ENCODE measurements at places on chromosomes 6 and 20.

DNA sequence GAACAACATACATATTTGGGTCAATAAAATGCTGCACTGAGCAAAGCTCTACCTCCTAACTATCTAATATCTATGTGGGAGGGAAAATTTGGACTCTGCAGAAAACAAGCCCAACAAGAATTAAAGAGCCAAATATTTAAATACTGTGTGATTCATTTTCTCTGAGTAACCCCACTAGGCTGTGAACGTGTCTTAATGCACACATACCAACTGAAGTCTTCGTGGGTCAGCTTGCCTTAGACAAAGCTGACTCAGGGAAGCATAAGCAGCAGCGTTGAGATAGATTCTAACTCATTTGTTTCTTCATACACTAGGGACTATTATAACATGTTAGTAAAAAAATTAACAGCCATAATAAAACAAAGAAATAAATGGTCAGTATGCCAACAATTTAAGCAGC lies 114.3 kb downstream of the GJA1 start:
- no peak for DNase-seq

DNA sequence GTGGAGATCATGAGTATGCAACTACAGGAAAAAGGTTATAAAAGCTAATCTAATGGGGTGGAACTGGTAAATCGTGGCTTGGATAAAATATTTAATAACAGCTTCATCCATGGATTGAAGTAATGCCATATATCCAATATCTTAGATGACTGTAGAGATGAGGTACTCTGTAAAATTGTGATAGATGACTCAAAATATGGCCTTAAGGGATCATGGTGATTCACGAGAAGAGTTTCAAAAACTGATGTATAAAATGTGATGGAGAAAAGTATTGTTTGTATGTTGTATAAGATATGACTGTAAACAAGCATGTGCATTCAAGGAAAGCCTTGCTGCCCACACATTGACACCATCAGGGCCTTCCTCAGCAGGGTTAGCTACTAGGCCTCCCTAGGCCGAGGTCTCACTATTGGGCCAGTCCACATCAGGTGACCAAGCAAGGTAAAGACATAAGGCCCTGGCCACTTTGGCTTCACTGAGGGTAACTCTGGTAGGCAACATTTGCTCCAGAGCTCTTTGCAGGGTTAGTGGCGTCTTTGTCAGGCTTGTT lies 17.7 kb upstream of the CCN6 start:
- no peak for DNase-seq

GRCh38 chr6:27547157-27548075 lies 74.5 kb upstream of the ZNF184 start:
- no peak for DNase-seq

- DNase-seq: no peak
These were observed 256.6 kb downstream of the C6orf118 start for GRCh38 chr6:165052561-165053480.

GRCh38 chr20:40945754-40946450 lies 82.7 kb upstream of the TOP1 start:
- DNase-seq: no peak

- no peak for DNase-seq
These were observed 92.7 kb downstream of the IRF4 start for GRCh38 chr6:484086-484745.

DNA sequence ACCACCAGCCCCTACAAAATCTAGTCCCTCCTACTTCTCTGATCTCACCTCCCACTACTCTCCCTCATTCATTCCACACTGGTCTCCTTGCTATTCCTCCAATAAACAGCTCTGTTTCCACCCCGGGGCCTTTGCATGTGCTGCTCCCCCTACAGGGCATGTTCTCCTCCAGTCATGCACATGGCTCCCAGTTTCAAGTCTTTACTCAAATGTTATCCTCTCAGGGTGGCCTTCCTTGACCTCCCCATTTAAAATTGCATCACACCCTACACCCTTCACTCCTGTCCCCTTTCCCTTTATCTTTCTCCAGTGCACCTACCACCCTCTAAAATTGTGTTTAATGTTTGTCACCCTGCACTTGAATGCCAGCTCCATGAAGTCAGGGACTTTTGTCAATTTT lies 174.5 kb downstream of the MRPL14 start:
- DNase-seq: no peak

- no peak for DNase-seq
These were observed 3.1 kb downstream of the ZUP1 start for GRCh38 chr6:116665464-116665863.

DNA sequence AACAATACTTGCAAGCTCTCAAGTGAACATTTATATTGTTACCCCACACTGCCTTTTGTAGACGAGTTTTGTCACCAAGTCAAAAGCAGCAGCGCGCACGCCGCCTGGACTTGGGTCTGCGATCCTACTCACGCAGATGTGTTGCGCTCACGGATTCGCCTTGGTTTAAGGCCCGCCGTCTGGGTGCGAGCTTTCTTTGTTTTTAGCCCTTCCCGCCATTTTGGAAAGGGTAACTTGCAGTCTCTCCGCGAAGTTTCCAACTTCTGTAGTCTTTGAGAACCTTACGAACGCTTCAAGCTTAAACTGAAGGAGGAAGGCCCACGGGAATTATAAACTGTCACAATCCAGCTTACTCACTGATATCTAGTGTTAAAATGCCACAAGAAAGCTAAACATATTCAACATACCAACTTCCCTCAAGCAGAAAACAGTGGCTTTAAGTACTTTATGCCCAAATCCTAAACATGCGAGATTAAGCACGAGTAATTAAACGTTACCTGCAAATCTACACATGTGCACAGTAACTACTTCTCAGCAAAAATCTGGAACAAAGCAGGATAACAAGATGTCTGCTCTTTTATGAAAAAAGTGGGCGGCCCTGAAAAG lies 80.4 kb upstream of the BTN3A2 start:
- DNase-seq: no peak

GRCh38 chr20:22986601-22987000 lies 48.5 kb upstream of the SSTR4 start:
- no peak for DNase-seq

DNA sequence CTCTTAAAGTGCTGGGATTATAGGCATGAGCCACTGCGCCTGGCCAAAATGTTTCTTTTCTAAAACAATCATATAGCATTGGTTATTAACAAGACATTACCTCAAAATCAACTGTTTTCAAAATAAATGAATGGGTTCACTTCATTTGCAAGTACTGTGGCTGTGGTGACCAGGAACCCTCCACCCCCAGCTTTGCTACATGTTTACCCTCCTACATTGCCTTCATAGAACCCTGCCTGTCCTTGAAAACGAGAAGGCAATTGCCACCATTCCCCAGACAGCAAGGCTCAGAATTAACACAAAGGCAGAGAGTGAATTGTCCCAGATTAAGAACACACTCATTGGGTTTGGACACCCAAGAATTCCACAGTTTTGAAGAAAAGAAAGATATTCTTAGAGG lies 116.6 kb upstream of the LGSN start:
- no peak for DNase-seq

DNA sequence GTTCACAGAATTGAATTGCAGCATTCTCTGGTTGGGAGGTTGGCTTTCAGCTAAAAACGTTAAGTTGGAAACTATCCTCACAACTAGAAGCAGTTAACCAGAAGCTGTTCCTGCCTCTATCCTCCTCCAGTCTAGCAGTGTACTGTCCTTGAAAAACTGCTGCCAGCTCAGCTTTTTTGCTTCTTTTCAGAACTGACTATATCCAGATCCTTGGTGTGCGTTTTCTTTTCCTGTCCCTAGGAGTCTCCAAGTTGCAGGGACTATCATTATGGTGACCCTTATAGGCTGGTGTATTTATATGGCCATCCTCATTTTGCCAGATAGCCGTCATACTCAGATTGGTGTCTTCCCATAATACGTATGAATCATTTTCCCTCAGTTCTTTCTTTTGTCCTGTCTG lies 5.5 kb downstream of the ITCH start:
- DNase-seq: no peak

DNA sequence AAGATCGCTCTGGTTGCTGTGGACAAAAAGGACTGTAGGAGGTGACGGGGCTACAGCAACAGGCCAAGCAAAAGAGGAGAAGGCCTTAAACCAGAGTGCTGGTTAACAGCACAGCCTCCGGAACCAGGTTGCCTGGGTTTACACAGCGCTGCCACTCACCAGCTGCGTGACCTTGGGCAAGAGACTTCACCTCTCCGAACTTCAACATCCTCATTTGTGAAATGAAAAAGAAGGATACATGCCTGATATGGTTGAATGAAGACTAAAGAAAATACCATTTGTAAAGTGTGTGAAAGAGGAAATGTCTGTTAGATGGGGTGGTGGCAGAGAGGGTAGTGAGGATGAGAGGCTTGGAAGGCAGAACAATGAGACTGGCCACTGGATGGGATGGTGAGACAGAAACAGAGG lies 44.9 kb downstream of the PREX1 start:
- no peak for DNase-seq

DNA sequence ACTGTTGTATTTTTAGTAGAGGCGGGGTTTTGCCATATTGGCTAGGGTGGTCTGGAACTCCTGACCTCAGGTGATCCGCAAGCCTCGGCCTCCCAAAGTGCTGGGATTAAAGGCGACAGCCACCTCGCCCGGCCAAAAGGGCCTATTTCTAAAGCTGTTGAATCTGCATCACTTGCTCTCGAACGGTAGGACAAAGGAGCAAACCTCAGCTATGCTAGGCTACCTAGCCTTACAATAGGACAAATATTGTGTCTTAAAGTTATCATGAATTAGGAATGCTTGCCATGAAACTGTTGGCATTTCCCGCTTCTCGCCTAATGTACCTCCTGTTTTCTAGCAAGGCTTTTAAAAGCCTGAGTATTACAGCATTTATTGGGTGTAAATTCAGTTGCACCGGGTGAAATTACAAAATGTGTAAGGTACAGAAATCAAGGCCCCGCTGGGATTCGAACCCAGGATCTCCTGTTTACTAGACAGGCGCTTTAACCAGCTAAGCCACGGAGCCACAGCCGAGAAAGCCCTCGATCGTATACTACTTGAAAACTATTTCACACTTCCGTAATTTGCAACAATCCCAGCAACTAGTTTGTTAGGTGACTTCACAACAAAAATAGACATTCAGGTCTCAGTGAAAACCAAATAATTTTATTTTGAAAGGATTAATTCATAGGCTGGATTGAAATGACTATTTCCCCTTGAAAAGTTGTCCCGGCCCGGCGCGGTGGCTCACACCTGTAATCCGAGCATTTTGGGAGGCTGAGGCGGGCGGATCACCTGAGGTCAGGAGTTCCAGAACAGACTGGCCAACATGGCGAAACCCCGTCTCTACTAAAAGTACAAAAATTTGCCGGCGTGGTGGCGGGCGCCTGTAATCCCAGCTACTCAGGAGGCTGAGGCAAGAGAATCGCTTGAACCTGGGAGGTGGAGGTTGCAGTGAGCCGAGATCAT lies 211.6 kb upstream of the ZNF184 start:
- no peak for DNase-seq

- DNase-seq: no peak
These were observed 130.3 kb upstream of the BMP2 start for GRCh38 chr20:6637160-6637579.

- DNase-seq: no peak
These were observed 367 bp upstream of the PCIF1 start for GRCh38 chr20:45934046-45934585.

GRCh38 chr6:43778131-43778855 lies 8.3 kb downstream of the VEGFA start:
- DNase-seq: no peak

- no peak for DNase-seq
These were observed 284.0 kb downstream of the KCNQ5 start for GRCh38 chr6:72905705-72906478.
